ENCODE measurements at places on chromosomes 3 and 15. TPM values are rescaled to one million over a fixed set of nuclear protein-coding genes. Genes with fewer than 3 reads are reported as not detected.

The AGTR1 gene
- total RNA-seq, result 4.1 TPM

The INKA1 gene
- 3.3 TPM for total RNA-seq

The H1-8 gene
- not detected for total RNA-seq

The HMCES gene
- total RNA-seq, result 19.1 TPM

The ADCY5 gene
- total RNA-seq, result 6.1 TPM

The IDH3A gene
- 68.4 TPM for total RNA-seq

DNA sequence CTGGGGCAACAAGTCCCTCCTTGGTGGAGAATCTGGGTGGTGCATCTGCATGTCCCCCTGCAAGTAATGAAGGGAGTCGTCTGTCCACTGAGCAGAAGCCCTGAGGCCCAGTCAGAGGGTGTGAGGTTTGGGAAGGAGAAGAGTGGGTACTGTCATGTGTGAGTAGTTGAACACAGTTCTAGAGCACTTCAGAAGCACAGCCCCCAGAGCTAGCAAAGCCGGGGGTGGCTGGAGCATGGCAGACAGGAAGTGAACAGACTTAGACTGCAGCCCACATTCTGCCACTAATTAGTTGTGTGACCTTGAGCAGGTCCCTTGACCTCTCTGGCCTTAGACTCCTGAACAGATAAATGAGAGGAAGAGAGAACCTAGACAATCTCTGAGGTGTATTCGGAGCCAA lies 207.6 kb downstream of the UACA start:
- H3K4me1 ChIP-seq, result peaks cover 14% of the 10 kb centered on the region
- no peaks in the 10 kb centered on the region for H3K27me3 ChIP-seq
- DNase-seq, result peak; percentile 2
- H3K27ac ChIP-seq, result no peak overlapping the region
- no peaks in the 10 kb centered on the region for H3K36me3 ChIP-seq

DNA sequence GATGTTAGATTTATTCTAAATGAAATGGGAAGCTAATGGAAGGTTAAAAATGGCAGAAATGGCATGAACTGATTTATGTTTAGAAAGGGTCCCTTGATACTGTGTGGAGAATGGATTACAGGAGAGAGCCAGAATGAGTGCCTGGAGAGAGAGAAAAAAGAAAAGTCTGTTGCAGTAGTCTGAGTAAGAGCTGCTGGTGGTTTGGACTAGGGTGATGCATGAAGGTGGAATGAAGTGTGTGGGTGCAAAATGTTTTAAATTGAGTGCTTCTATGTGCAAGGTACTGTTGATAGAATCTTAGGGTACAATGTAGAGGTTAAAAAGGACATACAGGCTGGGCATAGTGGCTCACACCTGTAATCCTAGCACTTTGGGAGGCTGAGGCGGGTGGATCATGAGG lies 11.4 kb upstream of the MGA start:
- peaks cover 12% of the 10 kb centered on the region for H3K4me1 ChIP-seq
- no peaks in the 10 kb centered on the region for H3K36me3 ChIP-seq
- no peak overlapping the region for H3K27ac ChIP-seq
- no peak overlapping the region for H3K4me3 ChIP-seq

DNA sequence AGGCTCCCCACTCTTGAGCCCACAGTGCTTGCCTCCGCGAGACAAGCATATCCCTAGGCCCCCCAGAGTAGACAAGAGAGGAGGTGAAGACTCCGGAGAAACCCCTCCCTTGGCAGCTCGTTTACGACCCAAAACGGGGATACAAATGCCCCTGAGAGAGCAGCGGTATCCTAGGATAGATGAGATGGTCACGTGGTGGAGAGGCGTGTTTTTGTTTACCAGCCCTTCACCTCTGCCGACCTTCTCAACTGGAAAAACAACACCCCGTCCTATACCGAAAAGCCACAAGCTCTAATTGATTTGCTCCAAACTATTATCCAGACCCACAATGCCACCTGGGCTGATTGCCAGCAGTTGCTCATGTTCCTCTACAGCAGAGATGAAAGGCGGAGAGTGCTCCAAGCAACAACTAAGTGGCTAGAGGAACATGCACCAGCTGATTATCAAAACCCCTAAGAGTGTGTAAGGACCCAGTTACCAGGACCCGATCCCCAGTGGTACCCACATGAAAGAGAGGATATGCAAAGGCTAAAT lies 99.5 kb upstream of the OSBPL11 start:
- no peaks in the 10 kb centered on the region for H3K36me3 ChIP-seq
- peak; percentile 56 for DNase-seq
- H3K4me1 ChIP-seq, result peaks cover 9% of the 10 kb centered on the region
- H3K4me3 ChIP-seq, result no peak overlapping the region
- H3K27ac ChIP-seq, result no peak overlapping the region
- no peaks in the 10 kb centered on the region for H3K27me3 ChIP-seq

DNA sequence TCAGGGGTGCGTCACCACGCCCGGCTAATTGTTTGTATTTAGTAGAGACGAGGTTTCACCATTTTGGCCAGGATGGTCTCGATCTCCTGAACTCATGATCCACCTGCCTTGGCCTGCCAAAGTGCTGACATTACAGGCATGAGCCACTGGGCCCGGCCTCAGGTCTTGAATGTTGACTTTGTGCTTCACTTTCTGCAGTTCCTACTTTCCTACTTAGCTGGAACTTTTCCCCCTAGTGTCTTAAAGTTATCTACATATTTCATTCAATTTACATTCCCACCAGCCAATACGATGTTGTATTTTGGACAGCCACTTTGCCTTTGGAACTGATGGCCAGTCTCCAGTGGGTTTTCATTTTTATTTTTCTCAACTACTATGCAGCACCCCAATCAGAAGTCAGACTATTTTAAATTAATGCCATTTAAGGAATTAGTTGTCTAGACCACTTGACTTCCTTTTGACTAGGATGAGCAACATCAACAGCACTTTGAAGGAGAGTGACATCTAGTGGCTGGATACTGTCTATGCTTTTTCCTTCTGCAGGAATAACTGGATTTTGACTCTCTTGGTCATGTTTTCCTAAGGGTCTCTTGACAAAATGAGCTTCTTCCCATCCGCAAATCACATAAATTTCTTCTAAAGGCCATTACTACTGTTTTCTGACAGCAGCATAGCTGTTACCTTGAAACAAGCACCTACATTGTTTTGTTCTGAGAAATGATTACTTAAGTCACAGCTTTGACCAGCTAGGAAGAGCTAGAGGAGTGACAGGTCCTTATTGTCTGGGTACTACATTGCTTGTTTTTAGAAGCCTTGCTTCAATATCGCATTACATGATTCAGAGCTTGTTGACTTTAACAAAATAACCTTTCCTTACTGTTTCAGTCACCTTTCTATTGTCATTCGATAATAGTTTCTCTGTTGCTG lies 140.2 kb downstream of the ITPR1 start:
- H3K4me1 ChIP-seq, result no peaks in the 10 kb centered on the region
- DNase-seq, result no peak
- H3K27me3 ChIP-seq, result no peaks in the 10 kb centered on the region

DNA sequence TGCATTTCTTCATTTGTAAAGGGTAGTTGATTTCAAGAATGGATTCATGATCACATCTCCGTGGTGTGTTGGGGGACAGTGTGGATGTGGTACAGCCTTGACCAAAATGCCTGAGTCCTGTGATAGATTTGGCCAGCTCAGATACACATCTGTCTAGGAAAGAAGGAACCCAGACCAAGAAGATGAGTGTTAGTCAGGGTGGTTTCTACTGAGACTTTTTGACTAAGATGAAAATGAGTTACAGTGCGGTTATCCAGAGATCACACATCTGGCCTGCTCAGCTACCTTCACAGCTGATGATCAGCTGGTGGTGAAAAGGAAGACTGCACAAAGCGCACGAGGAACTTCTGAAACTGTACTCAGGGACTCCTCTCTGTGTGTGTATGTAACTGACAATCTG lies 68.0 kb downstream of the FNDC3B start:
- no peak for DNase-seq
- peak overlapping the region; percentile 64 for H3K27ac ChIP-seq
- peaks cover 5% of the 10 kb centered on the region for H3K36me3 ChIP-seq
- peaks cover 72% of the 10 kb centered on the region for H3K4me1 ChIP-seq

GRCh38 chr15:84099181-84099580 lies 136.4 kb upstream of the GOLGA6L4 start:
- H3K27me3 ChIP-seq, result no peaks in the 10 kb centered on the region
- no peaks in the 10 kb centered on the region for H3K4me1 ChIP-seq
- H3K4me3 ChIP-seq, result no peak overlapping the region

DNA sequence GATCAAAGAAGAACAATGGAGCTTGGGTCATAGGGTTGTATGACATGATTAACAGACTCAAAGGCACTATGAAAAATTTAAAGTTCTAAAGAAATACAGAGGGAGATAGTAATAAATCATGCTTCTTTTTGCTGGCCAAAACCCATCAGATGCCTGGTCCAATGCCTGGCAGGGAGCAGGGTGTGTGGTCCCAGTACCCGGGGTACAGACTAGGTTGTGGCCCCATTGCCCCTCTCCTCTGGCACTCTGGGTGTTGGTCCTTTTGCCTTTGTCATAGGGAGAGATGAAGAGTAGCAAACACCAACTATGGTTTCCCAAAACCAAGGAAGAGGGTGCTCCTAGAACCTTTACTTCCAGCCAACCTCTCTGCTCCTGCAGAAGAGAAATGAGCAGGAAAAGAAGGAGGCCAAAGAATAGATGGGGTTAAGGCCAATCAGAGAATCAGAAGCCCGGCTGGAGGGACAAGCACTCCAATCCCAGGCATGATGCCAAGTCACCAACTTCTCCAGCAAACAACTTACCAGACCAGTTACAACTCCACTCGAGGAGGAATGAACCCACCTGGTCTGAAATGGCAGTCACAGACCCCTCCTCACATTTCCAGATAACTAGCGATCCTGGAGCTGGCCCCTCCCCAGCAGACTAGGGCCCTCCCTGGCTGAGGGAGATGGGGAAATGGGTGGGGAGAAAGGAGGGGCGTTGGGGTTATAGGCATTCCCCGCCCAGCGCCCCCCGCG lies 1.8 kb downstream of the IGDCC3 start:
- H3K27me3 ChIP-seq, result no peaks in the 10 kb centered on the region
- H3K36me3 ChIP-seq, result no peaks in the 10 kb centered on the region
- DNase-seq, result peak; percentile 44
- H3K4me1 ChIP-seq, result peaks cover 12% of the 10 kb centered on the region
- H3K27ac ChIP-seq, result no peak overlapping the region

DNA sequence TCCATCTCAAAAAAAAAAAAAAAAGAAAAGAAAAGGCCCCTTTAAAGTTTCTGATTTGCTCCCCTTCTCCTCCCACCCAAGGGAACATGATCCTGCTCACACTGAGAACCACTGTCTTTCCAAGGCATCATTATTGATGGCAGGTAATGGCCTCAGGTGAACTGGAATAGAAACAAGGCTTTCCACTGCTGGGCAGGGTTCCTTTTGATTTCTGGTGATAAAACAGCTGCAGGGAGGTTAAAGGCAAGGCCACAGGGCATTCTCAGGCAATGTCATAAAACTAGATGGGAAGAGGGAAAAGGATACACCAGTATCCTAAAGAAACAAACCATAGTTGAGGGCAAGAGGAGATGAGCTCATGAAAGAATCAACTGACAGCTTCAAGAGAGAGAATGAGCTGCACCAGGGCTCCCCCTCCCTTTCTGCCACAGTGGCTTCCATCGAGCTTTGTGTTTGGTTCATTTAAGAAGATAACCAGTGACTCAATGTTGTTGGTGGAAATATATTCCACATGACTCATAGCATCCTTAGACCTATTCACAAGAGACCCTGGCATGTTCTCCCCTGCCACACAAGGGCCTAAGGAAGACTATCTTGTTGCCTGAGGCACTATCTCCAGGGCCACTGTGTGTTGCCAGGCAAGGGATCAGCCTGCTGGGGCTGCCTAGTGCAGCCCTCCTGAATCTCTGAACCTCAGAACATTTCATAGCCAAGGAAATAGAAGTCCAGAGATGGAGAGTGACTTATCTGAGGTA lies 86.4 kb downstream of the WDR76 start:
- H3K36me3 ChIP-seq, result no peaks in the 10 kb centered on the region
- no peak overlapping the region for H3K27ac ChIP-seq
- no peaks in the 10 kb centered on the region for H3K4me1 ChIP-seq
- no peak overlapping the region for H3K4me3 ChIP-seq
- no peak for DNase-seq

DNA sequence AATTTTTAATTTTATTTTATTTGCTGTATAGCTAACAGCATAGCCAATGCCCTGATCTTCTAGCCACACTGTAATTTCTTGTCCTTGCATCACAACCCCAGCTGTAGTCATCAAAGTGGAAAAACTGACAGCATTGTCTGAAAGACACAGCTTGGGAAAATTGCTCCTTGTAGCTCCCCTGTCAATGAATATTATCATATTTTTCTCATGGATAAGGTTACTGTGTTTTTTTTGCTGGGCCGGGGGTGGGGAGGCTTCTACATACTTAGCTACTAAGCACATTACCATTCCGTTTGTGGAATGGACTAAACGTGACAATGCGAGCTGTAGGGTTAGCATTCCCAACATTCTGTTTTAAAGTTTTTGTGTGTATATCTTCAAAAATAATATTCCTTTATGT lies 381.3 kb downstream of the TIGIT start:
- no peaks in the 10 kb centered on the region for H3K4me1 ChIP-seq
- H3K36me3 ChIP-seq, result no peaks in the 10 kb centered on the region
- no peaks in the 10 kb centered on the region for H3K27me3 ChIP-seq

DNA sequence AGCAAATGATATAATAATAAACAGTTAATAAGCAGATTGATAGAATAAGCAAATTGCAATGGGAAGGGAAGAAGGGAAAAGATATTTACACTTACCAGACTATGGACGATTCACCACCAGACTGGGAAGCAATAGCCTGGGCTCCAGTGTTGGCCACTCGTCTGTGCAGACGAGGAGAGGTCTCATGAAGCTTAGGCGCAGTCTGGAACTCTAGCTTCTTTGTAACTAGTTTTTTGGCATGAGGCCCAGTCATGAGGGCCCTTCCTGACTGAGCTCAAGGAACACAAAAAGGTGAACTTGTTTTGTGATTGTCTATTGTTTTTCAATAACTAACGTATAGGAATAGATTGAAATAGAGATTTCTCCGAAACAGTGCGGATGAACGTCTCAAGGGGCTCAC lies 63.3 kb upstream of the GATM start:
- H3K4me1 ChIP-seq, result peaks cover 31% of the 10 kb centered on the region
- H3K4me3 ChIP-seq, result no peak overlapping the region
- no peak overlapping the region for H3K27ac ChIP-seq
- DNase-seq, result peak; percentile 66
- H3K36me3 ChIP-seq, result no peaks in the 10 kb centered on the region
- H3K27me3 ChIP-seq, result no peaks in the 10 kb centered on the region

- H3K27me3 ChIP-seq, result no peaks in the 10 kb centered on the region
- DNase-seq, result no peak
- H3K4me3 ChIP-seq, result no peak overlapping the region
- peaks cover 32% of the 10 kb centered on the region for H3K4me1 ChIP-seq
- no peaks in the 10 kb centered on the region for H3K36me3 ChIP-seq
These were observed 21.5 kb downstream of the CA12 start for GRCh38 chr15:63360170-63360569.

DNA sequence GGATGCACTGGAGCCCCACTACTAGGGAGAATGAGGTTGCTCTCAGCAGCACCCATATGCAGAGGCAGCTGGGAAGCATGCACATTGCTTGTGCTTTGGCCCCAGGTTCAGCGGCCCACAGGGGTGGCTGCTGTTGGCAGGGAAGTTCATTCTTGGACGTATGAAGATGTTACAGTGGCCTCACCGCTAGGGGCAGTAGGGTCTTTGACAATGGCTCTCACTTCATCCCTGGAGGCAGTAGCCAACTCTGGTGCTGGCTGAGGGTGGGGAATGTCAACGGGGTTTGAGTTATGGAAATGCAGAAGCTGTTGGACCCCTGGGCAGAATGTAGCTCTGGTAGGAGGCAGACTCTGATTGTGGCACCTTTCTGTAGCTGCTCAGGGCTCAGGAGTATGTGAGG lies 279.9 kb downstream of the SCAPER start:
- H3K36me3 ChIP-seq, result peaks cover 4% of the 10 kb centered on the region
- no peaks in the 10 kb centered on the region for H3K4me1 ChIP-seq
- H3K4me3 ChIP-seq, result no peak overlapping the region

Measured in stomach (tissue), 19 donors.